ENCODE measurements at places on chromosomes 3 and 15.

GRCh38 chr15:42710662-42711061 lies 26.3 kb downstream of the CDAN1 start:
- no peak for DNase-seq

- DNase-seq, result no peak
Measured at GRCh38 chr15:58518626-58519025, 86.8 kb downstream of the LIPC start.

DNA sequence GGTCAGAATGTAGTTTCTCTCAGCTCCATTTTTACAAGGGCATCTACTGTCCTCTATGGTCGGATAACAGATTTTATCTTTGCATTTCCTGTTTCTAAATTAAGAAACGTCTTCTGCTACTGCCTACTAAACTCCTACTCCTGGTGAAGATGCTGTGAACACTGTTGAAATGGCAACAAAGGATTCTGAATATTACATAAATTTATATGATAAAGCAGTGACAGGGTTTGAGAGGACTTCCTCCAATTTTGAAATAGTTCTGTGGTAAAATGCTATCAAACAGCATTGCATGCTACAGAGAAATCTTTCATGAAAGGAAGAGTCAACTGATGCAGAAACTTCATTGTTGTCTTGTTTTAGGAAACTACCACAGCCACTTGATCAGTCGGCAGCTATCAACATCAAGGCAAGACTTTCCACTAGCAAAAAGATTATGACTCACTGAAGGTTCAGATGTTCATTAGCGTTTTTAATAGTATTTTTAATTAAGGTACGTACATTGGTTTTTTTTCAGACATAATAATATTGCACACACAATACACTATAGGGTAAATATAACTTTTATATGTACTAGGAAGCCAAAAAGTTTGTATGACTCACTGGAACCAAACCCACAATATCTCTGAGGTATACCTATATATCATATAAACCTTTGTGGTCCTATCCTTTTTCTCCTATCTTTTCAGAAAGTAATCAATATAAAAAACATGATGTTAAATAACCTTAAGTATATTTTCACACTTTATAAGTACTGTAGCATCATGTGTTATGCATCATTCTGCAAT lies 156.1 kb downstream of the STAG1 start:
- DNase-seq, result no peak

DNA sequence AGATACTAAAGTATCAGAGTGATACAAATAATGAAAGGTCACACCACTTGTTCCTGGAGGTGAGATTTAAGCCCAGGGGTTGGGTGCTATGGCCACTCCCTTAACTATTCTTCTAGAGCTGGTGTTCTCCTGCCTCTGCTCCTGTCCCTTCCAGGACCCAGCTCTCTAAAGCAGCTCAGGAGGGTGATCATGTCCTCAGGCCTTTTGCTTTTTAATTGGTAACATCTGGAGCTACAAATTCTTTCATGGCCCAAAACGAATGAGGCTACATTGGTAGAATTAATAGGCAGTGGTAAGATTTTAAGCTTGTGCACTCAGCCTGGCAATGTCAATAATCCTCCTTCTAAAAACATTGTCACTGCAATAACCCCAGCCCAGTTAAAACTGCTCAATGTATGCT lies 38.2 kb upstream of the CNOT10 start:
- DNase-seq, result no peak

- DNase-seq, result no peak
Measured at GRCh38 chr3:47108546-47108945, 55.4 kb downstream of the SETD2 start.

GRCh38 chr3:124263168-124263567 lies 271.2 kb upstream of the ROPN1 start:
- no peak for DNase-seq

DNA sequence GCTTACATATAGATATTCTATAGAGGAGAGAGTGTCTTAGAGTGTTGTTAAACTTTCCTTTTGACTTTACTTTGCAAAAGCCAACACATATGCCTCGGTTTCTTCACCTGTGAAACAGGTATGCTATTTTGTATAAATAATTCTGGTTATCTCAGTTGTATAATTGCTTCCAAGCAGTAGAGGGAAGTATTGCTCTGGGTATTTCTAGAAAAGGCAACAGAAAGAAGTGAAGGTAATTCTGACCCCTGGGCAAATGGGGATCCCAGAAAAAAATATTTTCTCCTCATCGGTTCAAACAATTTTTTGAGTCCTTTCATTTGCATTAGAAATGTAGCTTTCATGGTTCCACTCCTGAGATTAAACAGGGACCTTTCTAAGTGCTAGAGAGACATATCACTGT lies 216.5 kb upstream of the SEMA6D start:
- DNase-seq, result no peak

- no peak for DNase-seq
Measured at GRCh38 chr3:188198760-188199327, 44.9 kb downstream of the LPP start.

GRCh38 chr3:120763601-120764000 lies 21.1 kb downstream of the GTF2E1 start:
- no peak for DNase-seq

DNA sequence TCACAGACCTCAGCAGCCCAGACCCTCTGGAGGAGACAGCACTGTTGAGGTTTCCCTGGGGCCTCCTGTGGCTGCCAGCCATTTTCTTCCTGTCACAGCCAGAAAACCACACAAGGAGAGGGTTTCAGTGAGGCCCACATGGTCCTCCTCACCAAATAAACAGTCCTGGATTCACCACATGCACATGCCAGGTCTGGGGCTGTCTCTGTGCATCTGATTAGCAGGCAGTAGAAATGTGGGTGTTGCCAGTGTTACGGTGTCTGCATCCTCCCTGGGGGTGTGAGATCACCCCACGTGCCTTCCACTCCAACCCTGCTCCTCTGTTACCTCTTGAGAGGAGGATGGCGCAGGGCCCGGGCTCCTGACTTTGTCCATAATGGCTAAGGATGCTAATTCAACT lies 140.4 kb downstream of the CHDH start:
- no peak for DNase-seq

GRCh38 chr15:77983708-77984445 lies 93.6 kb downstream of the TBC1D2B start:
- DNase-seq, result no peak

GRCh38 chr15:27183201-27183600 lies 212.2 kb downstream of the GABRG3 start:
- DNase-seq, result no peak

- DNase-seq, result no peak
Measured at GRCh38 chr15:34304613-34305012, 33.0 kb downstream of the SLC12A6 start.

DNA sequence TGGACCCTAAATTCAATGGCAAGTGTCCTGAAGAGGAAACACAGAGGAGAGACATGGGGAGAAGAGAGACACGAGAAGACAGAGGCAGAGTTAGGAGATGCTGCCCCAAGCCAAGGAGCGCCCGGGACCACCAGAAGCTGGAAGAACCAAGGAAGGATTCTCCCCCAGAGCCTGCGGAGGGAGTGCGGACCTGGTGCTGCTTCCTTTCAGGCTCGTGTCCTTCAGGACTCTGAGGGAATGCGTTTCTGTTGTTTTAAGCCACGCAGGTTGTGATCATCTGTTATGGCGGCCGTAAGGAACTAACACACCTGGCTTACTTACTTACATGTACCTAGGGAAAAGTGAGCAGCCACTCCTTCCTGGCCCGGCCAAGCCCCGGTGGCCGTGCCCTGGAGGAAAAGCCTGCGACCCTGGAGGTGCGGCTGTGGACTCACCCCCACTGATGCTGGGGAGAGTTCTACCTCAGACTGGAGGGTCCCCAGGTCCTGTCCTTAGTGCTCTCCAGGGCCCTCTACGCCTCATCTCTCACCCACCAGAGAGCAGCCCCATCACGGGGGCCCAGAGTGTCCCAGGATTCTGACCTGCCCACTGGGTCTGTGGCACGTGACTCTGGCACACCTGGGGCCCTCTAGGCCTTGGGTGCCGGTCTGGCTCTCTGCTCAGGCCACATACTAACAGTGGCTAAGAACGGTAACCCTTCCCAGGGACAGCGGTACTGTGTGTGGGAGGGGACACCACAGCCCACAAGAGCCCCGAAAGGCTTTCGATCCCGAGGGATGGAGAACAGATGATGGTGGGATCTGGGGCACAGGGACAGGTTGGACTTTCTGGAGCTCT lies 61.8 kb downstream of the ITGA11 start:
- DNase-seq, result no peak

- DNase-seq, result no peak
Measured at GRCh38 chr3:37262816-37263393, 88.5 kb upstream of the LRRFIP2 start.

- DNase-seq, result no peak
Measured at GRCh38 chr15:70493787-70494516, 269.4 kb downstream of the UACA start.

DNA sequence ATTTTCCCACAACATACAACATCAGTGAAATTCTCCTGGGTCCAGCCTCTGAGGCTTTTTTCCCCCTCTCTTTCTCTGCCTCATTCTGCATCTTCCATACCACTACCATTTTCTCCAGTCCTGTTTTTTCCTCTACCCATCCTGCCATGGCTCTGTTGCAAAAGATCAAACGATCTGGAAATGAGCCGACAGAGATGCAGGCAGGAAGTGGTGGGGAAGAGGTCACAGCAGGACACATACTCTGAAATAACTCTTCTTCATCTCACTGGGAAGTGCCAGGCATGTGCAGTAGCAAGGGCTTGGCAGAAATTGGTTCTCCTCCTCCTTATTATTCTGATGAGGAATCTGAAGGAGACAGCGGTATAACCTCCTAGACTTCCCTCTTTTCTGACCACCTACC lies 114.3 kb downstream of the CORO2B start:
- DNase-seq, result no peak
